ENCODE measurements at places on chromosomes 5 and 9. TPM values are rescaled to one million over a fixed set of nuclear protein-coding genes. Genes with fewer than 3 reads are reported as not detected.

Gene PAEP
- total RNA-seq = not detected

GRCh38 chr5:109900911-109901627 lies 211.3 kb downstream of the MAN2A1 start:
- no peak for DNase-seq

Gene CAMK2A
- total RNA-seq = 1.7 TPM

GRCh38 chr5:81233080-81233634 lies at the start of gene CKMT2:
CKMT2 (plus strand) TSS chr5:81233322; CDS start chr5:81251133, 17,811 bp downstream.
- peak; percentile 86 for DNase-seq

Gene ECM2
- 19.7 TPM for total RNA-seq

- DNase-seq = no peak
These were observed 29.4 kb upstream of the KCNN2 start for GRCh38 chr5:114332493-114332892.

Gene DNAH5
- total RNA-seq = under 0.01 TPM

Gene PANK3
- 32.6 TPM for total RNA-seq

GRCh38 chr5:94276751-94277150 lies 341.7 kb downstream of the KIAA0825 start:
- DNase-seq = no peak

DNA sequence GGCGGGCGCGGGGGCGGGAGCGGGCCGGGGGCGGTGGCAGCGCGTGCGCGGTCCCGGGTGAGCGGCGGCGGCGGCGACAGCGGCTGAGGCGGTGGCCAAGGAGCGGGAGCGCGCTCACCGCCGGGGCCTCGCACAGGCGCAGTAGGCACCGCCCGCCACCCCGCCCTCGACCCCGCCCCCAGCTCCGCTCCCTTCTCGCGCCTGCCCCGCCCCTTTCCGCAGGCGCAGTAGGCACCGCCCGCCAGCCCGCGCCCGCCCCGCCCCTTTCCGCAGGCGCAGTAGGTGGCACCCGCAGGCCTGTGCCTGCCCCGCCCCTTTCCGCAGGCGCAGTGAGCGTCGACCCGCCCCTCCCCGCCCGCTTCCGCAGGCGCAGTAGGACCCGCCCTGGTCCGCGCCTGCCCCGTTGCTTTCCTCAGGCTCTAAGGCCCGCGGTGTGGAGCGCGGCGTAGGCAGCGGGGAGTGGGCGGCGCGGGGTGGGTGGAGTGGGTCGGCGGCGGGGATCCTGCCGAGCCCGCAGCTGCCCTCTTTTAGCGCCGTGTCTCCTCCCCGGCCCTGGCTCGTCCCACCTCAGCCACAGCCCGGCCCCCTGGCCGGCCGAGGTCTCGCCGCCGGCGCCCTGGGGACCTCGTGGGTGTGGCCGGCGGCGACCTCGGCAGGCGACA lies at the start of gene CAMSAP1:
CAMSAP1 (minus strand) TSS at position 116 of the 662 bp plus-strand sequence. CDS start 387 bp downstream, outside the sequence.
- peak; percentile 96 for DNase-seq

All from sigmoid colon (tissue), 7 donors.